Gastroesophageal sphincter (tissue), 4 donors: ENCODE measurements at places on chromosomes 5 and 9. TPM values are rescaled to one million over a fixed set of nuclear protein-coding genes. Genes with fewer than 3 reads are reported as not detected.

DNA sequence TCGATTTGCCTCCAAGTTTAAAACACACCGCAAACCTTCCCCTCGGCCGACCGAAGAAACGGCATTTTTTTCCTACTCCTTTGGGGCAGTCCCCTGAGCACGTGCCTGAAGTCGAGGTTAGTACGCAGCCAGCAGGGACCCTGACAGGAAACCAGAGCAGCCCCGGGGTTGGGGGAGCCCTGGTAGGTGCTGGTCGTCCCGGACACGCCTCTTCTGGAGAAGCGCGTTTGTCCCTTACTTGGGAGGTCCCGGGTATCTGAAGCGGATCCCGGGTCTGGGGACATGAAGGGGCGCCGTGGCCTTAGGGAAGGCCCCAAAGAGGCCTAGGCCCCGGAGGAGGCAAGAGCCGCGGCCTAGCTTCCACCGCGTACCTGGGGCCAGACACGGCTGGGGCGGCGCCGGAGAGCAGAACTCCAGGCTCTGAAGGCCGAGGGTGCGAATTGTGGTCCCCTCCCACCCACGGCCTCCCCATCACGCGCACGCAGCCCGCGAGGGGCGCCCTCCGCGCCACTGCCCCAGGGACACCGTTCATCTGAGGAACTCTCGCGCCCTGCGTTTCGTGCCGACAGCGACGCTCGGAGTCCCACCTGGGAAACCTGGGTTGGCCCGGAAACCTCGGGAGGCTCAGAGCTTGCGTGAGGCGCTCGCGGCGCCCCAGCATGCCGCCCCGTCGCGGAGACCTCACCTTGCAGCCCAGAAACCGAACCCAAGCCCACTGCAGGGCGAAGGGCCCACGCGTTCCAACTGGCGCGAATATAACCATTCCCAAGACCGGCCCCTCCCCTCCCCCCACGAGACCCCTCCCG is 10.4 kb downstream of the OTP start:
- ATAC-seq: no peak

The CREB3 gene
- total RNA-seq: 75.0 TPM

The GPR21 gene
- 4.2 TPM for total RNA-seq

- no peak for ATAC-seq
Measured at GRCh38 chr5:101206534-101206933, 303.5 kb upstream of the ST8SIA4 start.

The KCNN2 gene
- total RNA-seq: 3.5 TPM

GRCh38 chr5:157926977-157927376 is 68.0 kb upstream of the CLINT1 start:
- no peak for ATAC-seq

The ASS1 gene
- 131 TPM for total RNA-seq

The IFNA2 gene
- total RNA-seq: not detected

The SH3RF2 gene
- 0.27 TPM for total RNA-seq

GRCh38 chr9:137069508-137070091 is 757 bp downstream of the SAPCD2 start:
- ATAC-seq: no peak

The RXRA gene
- total RNA-seq: 45.1 TPM

The EHMT1 gene
- 49.2 TPM for total RNA-seq

The KCNV2 gene
- not detected for total RNA-seq

DNA sequence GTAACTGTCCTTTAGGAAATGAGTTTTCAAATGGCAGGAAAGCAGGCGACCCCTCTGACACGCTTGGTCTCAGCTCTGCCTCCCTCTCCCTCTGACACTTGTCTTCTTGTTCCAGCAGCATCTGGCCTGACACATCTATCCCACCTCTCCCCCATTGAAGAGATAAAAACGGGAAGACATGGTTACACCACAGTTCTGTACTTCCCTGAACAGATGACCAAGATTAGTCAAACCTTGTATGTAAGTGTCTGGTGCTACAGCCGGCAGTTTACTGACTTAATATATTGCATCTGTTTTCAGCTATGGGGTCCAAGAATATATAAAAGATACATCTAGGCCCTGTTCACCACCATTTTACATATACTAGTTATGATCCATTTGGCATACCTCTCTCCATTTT is 29.6 kb upstream of the MLLT3 start:
- no peak for ATAC-seq

GRCh38 chr5:82068723-82069122 is 96.9 kb downstream of the ATG10 start:
- ATAC-seq: no peak

DNA sequence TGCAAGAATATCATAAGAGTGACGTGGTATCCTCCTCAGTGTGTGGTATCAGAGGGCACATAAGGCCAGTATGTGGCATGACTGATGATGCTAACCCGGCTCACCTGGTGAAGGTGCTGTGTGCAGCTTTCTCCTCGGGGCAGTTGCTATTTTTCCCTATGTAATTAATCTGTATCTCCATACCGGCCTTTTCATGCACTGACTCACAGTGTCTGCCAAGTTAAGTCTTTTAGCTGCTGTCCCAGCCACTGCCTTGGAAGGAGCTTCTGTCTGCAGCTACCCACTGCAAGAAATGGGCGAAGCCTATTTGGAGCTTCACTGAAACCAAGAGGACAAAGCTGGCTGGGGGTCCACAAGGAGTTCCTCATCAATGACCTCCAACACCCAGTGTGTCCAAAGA is 46.0 kb downstream of the NXNL2 start:
- no peak for ATAC-seq

DNA sequence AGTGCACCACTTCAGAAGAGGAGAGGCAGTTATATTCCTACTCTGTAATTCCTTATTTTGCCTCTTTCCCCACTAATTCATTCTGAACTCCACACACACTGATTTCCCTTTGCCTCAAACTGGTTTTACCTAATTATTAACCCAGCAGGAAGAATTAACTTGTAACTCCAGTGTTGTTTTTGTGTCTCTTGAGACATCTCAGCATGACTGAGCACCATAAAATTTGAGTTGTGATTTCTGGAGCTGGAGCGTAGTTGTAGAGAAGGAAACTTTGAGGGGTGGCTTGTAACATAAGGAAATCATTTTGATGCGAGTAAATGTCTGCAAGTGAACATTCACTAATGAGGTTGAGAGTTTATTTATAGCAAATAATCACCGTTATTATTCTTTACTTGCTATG is 265.2 kb downstream of the TMEM38B start:
- no peak for ATAC-seq

The PDZD2 gene
- total RNA-seq: 11.9 TPM

- no peak for ATAC-seq
Measured at GRCh38 chr9:69583645-69584234, 88.4 kb downstream of the APBA1 start.

GRCh38 chr9:91658513-91659105 is 235.0 kb upstream of the NFIL3 start:
- ATAC-seq: no peak

The PCDHB13 gene
- 5.1 TPM for total RNA-seq

The LCP2 gene
- total RNA-seq: 6.7 TPM

The MEIKIN gene
- 0.66 TPM for total RNA-seq

The IFNW1 gene
- not detected for total RNA-seq

GRCh38 chr5:94802450-94802849 is 184.0 kb downstream of the SLF1 start:
- ATAC-seq: no peak

DNA sequence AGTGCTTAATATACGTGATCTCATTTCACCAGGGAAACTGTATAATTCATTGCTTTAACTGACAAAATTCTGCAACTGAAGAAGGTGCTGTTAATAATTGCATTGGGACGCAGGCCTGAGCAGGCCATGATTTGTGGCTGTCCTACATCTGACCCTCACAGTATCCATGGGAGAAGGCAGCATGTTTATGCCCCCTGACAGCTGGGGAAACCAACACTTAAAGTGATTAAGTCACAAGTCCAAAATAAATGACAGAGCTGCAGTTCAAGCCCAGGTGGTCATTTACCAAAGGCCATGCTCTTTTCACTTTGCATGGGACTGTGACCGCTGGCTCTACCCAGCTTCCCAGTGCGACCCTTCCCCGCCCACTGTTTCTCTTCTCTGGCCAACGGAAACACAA is 30.5 kb upstream of the KCNMB1 start:
- ATAC-seq: no peak

The GABRA6 gene
- not detected for total RNA-seq

GRCh38 chr5:109080896-109081295 is 328.9 kb downstream of the PJA2 start:
- no peak for ATAC-seq

DNA sequence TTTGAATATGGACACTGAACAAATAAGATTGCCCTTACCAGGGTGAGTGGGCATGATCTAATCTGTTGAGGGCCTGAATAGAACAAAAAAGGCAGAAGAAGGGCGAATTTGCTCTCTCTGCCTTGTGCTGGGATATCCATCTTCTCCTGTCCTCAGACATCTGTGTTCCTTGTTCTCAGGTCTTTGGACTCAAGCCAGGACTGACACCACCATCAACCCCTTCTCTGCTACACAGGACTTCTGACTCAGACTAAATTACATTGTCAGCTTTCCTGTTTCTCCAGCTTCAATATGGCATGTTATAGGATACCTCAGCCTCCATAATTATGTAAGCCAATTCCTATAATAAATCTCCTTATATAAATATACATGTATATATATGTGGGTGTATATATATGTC is 40.8 kb upstream of the SLCO6A1 start:
- no peak for ATAC-seq

DNA sequence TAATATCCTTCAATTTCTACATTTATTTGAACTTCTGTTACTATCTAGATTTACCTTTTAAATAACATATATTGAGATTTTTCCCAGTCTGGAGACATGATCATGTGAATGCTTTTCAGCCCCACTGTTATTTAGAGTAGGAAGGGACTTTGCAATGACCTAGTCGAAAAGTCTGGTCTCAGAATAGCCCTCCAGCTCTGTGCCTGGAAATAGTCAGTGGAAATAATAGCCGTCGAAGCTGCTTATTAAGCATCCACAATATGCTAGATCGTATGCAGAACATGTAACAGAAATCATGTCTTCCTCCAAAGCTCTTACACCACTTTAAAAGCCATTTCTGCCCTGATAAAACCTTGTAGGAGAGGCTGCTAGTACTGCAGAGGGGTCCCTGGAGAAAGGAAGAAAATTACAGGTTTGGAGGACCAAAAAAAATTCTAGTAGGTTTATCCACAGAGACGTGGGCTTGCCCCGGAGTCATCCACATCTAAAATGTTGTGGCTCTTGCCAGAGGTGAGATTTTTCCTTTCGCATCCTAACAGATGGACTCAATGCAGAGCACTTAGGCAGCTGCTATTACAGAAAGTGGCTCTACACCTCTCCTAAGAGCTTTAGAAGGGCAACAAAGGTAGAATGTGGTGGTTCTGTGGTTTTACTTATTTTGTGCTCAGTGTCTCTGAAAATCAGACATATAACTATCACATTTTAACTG is 2.5 kb upstream of the FGF1 start:
- no peak for ATAC-seq

- no peak for ATAC-seq
Measured at GRCh38 chr5:1032011-1032410, 23.4 kb downstream of the NKD2 start.

The SHC3 gene
- 2.3 TPM for total RNA-seq

The FAM221B gene
- not detected for total RNA-seq

GRCh38 chr5:174490728-174491127 is 233.7 kb upstream of the MSX2 start:
- ATAC-seq: no peak

- no peak for ATAC-seq
Measured at GRCh38 chr9:71690063-71690688, 78.1 kb downstream of the CEMIP2 start.

DNA sequence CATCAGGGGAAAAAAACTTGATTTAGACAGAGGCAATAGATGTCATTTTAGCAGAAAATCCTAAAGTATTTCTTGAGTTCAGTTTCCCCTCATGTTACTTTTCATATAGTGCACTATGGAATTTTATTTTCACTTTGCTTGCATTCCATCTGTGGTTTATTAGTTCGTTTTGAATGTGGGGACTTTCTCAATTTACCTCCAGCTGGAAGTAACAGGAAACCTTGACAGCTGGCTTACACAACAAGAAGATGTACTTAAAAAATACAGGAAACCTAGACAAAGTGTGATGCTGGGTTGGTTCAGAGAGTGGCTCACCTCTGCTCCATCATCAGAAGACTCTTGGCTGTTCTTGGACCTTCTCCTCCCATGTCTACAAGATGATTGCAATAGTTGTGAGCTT is 567.0 kb downstream of the CETN3 start:
- ATAC-seq: no peak

DNA sequence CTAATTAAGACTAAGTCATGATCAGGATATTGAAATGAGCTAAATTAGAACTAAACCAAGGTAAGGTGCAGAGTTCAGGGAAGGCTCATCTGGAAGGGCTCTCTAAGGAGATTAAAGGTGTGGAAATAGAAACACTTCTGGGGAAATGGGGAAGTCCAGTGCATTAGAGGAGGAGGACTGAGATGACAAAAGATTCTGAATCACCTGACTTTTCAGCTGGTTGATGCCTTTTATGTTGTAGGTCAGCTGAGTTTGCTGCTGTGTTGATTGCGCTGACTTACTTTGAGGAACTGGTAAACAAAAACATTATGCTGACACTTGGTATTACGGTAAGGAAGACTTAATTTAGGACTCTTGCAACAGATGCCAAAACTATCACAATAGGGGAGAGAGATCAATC is 23.8 kb downstream of the IFNA5 start:
- ATAC-seq: no peak

DNA sequence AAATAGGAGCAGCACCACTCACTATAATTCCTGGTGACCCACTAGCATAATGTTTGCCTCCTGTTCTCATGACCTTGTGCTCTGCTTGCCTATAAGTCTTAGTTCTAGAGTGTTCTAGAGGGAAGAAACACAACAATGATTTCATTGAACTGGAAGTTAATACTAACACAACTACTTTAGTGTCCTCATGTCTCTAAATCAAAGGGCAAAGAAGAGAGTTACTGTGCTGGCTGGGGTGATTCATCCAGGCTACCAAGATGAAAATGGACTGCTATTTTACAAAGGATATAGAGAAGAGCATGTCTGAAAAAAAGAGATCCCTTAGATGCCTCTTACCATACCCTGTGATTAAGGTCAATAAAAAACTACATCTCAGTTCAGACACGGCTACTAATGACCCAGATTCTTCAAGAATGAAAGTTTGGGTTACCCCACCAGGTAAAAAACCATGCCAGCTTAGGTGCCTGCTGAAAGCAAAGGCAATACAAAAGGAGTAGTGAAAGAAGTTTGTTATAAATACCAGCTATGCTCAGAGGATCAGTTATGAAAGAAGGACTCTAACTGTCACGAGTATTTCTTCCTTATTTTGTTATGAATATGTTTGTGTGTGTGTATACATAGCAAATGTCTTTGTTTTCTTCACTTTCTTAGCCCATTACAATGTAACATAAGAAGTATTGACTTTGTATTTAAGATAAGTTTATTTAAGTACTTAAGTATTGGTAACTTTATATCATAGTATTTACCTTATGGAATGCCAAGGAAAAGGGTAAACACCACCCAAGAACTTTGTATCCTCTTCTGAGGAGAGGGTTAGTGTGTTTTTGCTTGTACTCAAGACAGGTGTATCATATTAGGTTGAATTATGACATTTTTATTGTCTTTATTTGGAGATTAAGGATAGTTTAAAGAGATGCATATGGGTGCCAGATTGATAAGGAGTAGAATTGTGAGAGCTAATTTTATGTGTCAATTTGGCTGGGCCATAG is 314.1 kb upstream of the PTGER4 start:
- no peak for ATAC-seq

- no peak for ATAC-seq
Measured at GRCh38 chr9:5767968-5768932, 64.7 kb downstream of the ERMP1 start.
